Kidney glomerular epithelial cell (primary cell): ENCODE measurements at places on chromosomes 11 and 22.

GRCh38 chr11:11336664-11337063 is 16.4 kb downstream of the CSNK2A3 start:
- no peak for DNase-seq

GRCh38 chr11:80420374-80420773 is 979.5 kb upstream of the TENM4 start:
- no peak for DNase-seq

DNA sequence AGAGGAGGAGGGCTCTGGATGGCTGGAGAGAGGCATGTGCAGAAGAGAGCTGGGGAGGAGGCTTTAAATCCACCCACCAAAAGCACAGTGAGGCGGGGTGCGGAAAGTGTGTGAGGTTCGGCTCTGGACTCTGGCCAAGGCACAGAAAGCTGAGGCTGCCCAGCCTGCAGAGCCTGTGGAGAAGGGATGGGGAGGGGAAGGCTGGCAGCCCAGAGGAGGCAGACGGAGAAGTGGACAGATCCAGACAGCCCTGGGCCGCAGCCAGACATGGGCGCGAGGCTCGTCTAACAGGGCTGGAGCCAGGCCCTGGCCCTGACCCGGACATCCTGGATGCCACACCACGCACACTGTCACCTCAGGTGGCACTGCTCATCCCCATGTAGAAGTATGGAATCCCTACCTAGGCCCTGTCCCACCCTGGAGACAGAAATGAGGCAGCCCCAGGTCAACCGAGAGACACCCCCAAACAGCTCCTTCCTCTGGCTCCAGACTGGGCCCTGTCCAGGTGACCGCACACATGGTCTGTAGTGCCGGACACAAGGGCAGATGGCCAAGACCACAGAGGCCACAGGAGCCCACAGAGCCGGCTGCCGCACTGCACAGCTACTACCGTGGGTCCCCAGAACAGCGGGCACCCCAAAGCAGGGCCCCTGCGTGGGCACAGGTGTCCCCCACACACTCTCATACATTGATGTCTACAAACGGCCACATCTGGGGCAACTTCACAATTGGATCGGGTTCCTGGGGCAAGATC is 16.6 kb upstream of the MOB2 start:
- DNase-seq: no peak

DNA sequence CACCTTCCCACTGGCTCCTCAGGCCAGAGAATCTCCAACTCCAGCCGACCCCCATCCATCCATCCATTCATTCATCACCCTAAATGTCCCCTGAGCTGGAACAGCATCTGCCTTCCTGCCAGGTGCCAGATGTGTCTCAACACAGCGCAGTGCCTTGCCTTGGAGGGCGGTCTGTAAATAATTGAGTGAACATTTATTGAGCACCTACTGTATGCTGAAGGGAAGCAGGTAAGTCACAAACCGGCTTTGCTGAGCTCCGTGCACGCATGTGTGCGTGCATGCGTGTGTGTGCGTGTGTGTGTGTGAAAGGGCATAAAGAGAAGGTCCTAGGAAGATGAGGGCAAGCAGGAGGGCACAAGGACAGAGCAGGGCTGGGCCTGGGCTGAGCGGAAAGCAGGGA is 10.2 kb downstream of the KCNJ4 start:
- no peak for DNase-seq

GRCh38 chr22:44425694-44426045 is 72.4 kb downstream of the RTL6 start:
- no peak for DNase-seq

DNA sequence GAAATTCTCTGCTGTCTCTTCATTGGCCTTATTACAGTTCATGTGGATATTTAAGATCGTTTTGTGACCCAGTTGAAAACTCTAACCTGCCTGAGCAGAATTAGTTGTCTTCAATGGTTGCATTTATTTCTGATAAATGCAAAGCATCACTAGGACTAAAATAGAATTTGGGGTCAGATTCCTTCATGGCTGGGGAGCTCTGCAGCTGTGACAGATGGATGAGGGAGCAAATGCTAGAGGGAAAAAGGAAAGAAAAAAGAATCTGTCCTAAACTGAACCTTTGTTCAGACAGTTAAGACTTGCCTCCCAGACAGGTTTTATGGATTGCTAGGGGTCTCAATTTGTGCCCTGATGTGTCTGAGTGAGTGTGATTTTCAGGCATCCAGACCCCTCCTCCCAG is 113.0 kb downstream of the SYT9 start:
- DNase-seq: no peak

DNA sequence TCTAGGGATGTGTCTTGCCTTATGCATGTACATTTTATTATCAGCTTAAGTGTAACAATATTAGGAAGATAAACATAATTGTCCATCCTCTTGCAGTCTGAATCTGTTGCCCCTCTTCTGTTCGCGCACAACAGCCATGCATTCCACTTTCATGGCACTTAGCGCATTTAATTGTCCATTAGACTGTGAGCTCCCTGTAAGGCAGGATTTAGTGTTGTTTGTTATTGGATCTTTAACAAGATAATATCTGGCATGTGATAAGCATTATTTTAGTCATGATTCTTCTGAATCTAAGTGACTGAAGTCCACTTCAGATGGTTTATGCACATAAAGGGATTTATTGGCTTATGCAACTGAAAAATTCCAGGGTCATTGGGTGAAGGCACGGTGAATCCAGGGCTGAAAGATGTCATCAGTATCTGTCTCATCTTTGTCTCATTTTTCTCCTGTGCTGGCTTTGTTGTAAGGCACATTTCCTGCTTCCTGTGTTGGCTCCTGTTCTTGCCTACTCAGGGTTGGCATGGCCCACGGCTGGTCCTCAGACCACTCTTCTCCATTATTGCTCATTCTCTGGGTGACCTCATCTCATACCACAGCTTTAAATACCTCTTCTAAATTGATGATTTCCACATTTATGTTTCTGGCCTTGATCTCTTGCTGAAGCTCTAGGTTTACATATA is 37.6 kb downstream of the ATXN10 start:
- peak; percentile 76 for DNase-seq

- no peak for DNase-seq
Observed at GRCh38 chr22:28230671-28231070, 311.6 kb upstream of the PITPNB start.
